ENCODE measurements at places on chromosomes 12 and 14. TPM values are rescaled to one million over a fixed set of nuclear protein-coding genes. Genes with fewer than 3 reads are reported as not detected.

DNA sequence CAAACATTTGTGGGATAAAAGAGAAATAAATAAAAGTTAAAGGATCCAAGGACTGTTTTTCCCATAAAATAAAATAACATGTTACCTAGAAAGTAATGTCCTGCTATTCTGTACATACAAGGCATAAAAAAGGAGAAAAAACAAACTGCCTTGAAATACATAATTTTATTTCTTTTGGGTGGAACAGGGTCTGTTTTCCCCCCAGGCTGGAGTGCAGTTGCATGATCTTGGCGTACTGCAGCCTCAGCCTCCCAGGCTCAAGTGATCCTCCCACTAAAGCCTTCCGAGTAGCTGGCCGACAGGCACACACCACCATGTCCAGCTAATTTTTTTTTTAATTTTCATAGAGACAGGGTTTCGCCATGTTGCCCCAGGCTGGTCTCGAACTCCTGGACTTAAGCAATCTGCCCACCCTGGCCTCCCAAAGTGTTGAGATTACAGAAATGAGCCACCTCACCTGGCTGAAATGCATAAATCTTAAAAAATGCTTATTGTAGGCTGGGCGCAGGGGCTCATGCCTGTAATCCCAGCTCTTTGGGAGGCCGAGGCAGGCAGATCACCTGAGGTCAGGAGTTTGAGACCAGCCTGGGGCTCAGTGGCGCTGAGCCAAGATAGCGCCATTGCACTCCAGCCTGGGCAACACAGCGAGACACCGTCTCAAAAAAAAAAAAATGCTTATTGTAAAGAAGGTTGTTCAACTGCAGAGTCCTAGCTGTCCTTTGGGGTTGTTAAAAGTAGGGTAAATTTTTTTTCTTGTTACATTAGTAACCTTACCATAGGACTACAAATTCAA, 4.1 kb upstream of the TUBA1C start:
- no peaks in the 10 kb centered on the region for H3K27me3 ChIP-seq
- no peak for DNase-seq
- no peak overlapping the region for H3K4me3 ChIP-seq
- peaks cover 6% of the 10 kb centered on the region for H3K4me1 ChIP-seq
- no peak overlapping the region for H3K27ac ChIP-seq

DNA sequence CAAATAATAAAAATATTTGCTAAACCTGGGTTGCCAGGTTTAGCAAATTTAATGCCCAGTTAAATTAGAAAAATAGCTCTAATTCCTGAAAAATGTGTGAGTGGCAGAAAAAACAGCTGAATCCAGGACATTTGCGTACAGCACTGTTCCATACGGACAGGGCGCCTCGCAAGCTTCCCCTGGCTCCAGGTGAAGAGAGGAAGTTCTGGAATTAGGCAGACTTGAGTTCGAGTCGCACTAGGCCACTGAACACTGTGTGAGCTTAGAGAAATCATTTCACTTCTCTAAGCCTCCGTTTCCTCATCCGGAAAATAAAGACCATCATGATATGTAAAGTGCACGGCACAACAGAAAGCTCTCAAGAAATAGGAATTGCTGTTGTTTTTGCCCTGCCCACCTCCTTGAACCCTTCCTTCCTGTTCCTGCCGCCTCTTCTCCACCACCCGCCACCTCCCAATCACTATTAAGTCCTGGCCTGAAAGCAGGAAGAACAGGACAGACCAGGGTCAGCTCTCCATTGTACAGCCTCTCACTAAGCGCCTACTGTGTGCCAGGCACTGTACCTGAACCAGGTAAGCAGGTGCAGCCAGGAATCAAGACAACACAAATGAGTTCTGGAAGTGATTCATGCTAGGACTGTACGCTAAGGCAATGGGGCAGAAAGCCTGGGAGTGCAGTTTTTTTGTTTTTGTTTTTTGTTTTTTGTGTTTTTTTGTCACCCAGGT, 763 bp upstream of the PHETA1 start:
- DNase-seq: no peak
- H3K4me1 ChIP-seq: peaks cover 23% of the 10 kb centered on the region
- no peaks in the 10 kb centered on the region for H3K27me3 ChIP-seq
- H3K4me3 ChIP-seq: peak overlapping the region; percentile 54
- no peaks in the 10 kb centered on the region for H3K36me3 ChIP-seq

DNA sequence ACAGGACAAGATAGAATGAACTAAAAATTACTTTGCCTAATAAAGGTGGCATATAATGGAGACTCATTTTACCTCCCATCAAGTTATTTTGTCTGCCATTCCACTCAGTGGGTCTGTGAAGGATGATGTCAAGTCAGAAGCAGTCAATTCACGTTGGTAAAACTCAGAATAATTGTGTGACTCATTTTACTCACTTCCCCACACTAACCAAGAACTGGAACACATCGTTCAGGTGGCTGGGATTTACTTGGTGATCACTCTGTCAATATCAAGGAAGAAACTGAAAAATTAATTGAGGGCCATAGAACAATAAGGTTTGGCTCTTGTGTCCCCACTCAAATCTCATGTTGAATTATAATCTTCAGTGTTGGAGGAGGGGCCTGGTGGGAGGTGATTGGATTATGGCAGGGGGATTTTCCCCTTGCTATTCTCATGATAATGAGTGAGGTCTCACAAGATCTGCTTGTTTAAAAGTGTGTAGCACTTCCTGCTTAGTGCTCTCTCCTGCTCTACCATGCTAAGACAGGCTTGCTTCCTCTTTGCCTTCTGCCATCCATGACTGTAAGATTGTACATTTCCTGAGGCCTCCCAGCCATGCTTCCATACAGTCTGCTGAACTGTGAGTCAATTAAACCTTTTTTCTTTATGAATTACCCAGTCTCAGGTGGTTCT, 35.7 kb upstream of the GTF2A1 start:
- DNase-seq: no peak
- H3K4me3 ChIP-seq: no peak overlapping the region
- no peaks in the 10 kb centered on the region for H3K4me1 ChIP-seq
- no peaks in the 10 kb centered on the region for H3K36me3 ChIP-seq
- H3K27ac ChIP-seq: no peak overlapping the region
- H3K27me3 ChIP-seq: no peaks in the 10 kb centered on the region

Gene NRIP2
- total RNA-seq: not detected

Gene FZD10
- total RNA-seq: not detected
